ENCODE measurements at places on chromosomes 3 and 15.
A peak's percentile ranks its signal among the peaks of the same experiment; 100 is the strongest.

- H3K4me3 ChIP-seq = no peak overlapping the region
- H3K27me3 ChIP-seq = peaks cover 4% of the 10 kb centered on the region
- peaks cover 38% of the 10 kb centered on the region for H3K4me1 ChIP-seq
- no peak overlapping the region for H3K27ac ChIP-seq
- DNase-seq = no peak
These were observed 3.0 kb downstream of the MAPK6 start for GRCh38 chr15:52021892-52022540.

- no peak overlapping the region for H3K27ac ChIP-seq
- DNase-seq = peak; percentile 31
- H3K36me3 ChIP-seq = no peaks in the 10 kb centered on the region
These were observed 107.1 kb downstream of the DGKG start for GRCh38 chr3:186254676-186255650.

- H3K27ac ChIP-seq = peak overlapping the region; percentile 85
- H3K27me3 ChIP-seq = no peaks in the 10 kb centered on the region
- H3K4me1 ChIP-seq = peaks cover 74% of the 10 kb centered on the region
- no peak for DNase-seq
- peaks cover 71% of the 10 kb centered on the region for H3K36me3 ChIP-seq
- H3K4me3 ChIP-seq = peak overlapping the region; percentile 35
These were observed 8.8 kb downstream of the FILIP1L start for GRCh38 chr3:100105501-100105900.

DNA sequence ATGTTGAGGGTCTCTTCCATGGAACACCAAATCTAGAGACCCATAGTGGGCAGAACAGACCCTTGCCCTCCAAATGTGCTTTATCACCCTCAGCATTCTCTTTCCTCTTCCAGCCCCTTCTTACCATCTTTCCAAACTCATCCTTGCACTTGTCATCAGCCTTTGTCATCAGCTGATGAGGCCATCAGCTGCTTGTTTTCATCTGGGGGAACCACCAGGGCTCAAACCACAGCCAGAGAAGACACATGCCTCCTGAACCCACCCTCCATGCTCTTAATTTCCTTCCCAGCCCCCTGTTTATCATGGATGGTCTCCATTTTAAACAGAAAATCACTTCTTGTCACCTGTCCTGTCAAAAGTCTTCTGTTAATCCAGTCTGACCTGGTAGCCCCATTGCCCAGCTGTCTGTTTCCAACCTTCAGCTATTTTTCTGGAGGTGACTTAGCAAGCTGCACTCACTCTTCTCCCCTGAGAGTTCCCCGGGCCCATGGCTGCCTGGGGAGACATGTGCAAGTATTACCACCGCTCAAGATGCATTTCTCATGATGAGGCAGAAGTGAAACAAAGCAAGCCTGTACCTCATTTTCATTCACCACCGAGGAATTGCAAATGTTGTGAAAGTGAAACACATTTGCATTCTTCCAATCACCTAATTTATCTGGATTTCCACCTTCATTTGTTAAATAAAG lies 14.7 kb upstream of the SYNM start:
- H3K4me1 ChIP-seq = peaks cover 6% of the 10 kb centered on the region
- H3K36me3 ChIP-seq = no peaks in the 10 kb centered on the region
- H3K27me3 ChIP-seq = no peaks in the 10 kb centered on the region
- no peak overlapping the region for H3K27ac ChIP-seq
- DNase-seq = no peak

- H3K27me3 ChIP-seq = no peaks in the 10 kb centered on the region
- H3K4me1 ChIP-seq = peaks cover 46% of the 10 kb centered on the region
- H3K4me3 ChIP-seq = peak overlapping the region; percentile 17
- H3K36me3 ChIP-seq = no peaks in the 10 kb centered on the region
- H3K27ac ChIP-seq = peak overlapping the region; percentile 74
- DNase-seq = peak; percentile 40
These were observed 60.4 kb upstream of the CHD2 start for GRCh38 chr15:92839696-92840095.

- peak; percentile 46 for DNase-seq
- H3K4me1 ChIP-seq = peaks cover 35% of the 10 kb centered on the region
- no peak overlapping the region for H3K27ac ChIP-seq
- no peak overlapping the region for H3K4me3 ChIP-seq
- H3K27me3 ChIP-seq = no peaks in the 10 kb centered on the region
These were observed 27.1 kb upstream of the TPRG1 start for GRCh38 chr3:189144645-189145044.

GRCh38 chr15:92869263-92869940 lies 30.7 kb upstream of the CHD2 start:
- DNase-seq = no peak
- no peak overlapping the region for H3K27ac ChIP-seq
- H3K27me3 ChIP-seq = no peaks in the 10 kb centered on the region
- no peaks in the 10 kb centered on the region for H3K36me3 ChIP-seq
- H3K4me3 ChIP-seq = no peak overlapping the region
- no peaks in the 10 kb centered on the region for H3K4me1 ChIP-seq

GRCh38 chr3:71495708-71496472 lies 87.6 kb downstream of the FOXP1 start:
- peak overlapping the region; percentile 66 for H3K4me3 ChIP-seq
- H3K27ac ChIP-seq = peak overlapping the region; percentile 90
- peaks cover 25% of the 10 kb centered on the region for H3K36me3 ChIP-seq
- DNase-seq = peak; percentile 52
- peaks cover 71% of the 10 kb centered on the region for H3K4me1 ChIP-seq

- H3K27me3 ChIP-seq = peaks cover 8% of the 10 kb centered on the region
- H3K4me1 ChIP-seq = peaks cover 45% of the 10 kb centered on the region
- H3K36me3 ChIP-seq = no peaks in the 10 kb centered on the region
- H3K27ac ChIP-seq = peak overlapping the region; percentile 53
- no peak for DNase-seq
These were observed 40.1 kb downstream of the C2CD4B start for GRCh38 chr15:62124973-62125303.

DNA sequence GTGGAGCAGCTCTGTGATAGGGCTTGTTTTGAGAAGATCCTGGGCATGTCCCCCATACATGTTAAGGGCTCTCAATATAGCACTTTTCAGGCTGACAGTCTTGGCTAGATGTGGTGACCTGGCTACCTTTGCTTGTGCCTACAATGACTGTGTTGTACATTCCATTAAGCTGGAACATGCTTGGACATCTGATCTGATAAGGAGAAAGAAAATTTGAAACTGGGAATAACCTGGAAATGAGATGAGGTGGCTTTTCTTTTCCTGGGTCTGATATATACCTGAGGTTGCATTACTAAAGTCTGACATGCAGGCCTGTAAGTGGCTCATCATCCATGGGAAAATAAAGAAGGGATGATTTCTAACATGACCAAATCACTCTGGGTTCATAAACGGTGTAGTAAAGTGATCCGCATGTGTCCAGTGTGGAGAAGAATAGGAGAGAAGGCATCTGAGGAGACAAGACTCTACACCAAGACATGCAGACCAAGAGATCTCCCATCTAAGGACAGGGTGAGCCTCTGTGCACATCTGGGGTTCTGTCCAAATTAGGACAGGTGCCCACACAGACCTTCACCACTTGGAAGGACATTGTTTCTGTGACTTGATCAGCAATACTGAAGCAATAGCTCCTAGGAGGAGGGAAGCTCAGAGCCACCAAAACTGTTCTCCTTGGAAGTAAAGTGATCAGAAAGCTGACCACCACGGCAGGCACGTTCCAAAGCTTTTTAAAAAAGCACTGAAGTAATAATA lies 62.0 kb downstream of the KLHL6 start:
- no peak overlapping the region for H3K4me3 ChIP-seq
- no peak for DNase-seq
- no peaks in the 10 kb centered on the region for H3K27me3 ChIP-seq
- no peak overlapping the region for H3K27ac ChIP-seq
- H3K4me1 ChIP-seq = peaks cover 3% of the 10 kb centered on the region

- peaks cover 14% of the 10 kb centered on the region for H3K36me3 ChIP-seq
- no peak overlapping the region for H3K27ac ChIP-seq
- no peaks in the 10 kb centered on the region for H3K27me3 ChIP-seq
These were observed 130.2 kb downstream of the IL1RAP start for GRCh38 chr3:190644035-190644434.

GRCh38 chr3:77648664-77649063 lies 608.8 kb downstream of the ROBO2 start:
- no peaks in the 10 kb centered on the region for H3K36me3 ChIP-seq
- no peaks in the 10 kb centered on the region for H3K27me3 ChIP-seq

- no peaks in the 10 kb centered on the region for H3K36me3 ChIP-seq
- no peak overlapping the region for H3K27ac ChIP-seq
- no peaks in the 10 kb centered on the region for H3K27me3 ChIP-seq
- H3K4me1 ChIP-seq = no peaks in the 10 kb centered on the region
These were observed 148.0 kb downstream of the TP63 start for GRCh38 chr3:189779166-189779565.

- H3K4me1 ChIP-seq = peaks cover 4% of the 10 kb centered on the region
- no peaks in the 10 kb centered on the region for H3K36me3 ChIP-seq
- H3K4me3 ChIP-seq = no peak overlapping the region
- no peak overlapping the region for H3K27ac ChIP-seq
These were observed 2.0 kb downstream of the ARPP21 start for GRCh38 chr3:35641331-35641730.

- H3K4me1 ChIP-seq = no peaks in the 10 kb centered on the region
- no peaks in the 10 kb centered on the region for H3K36me3 ChIP-seq
- no peak overlapping the region for H3K27ac ChIP-seq
- no peak overlapping the region for H3K4me3 ChIP-seq
- peaks cover 3% of the 10 kb centered on the region for H3K27me3 ChIP-seq
These were observed 56.8 kb upstream of the SLC6A6 start for GRCh38 chr3:14345496-14346150.

DNA sequence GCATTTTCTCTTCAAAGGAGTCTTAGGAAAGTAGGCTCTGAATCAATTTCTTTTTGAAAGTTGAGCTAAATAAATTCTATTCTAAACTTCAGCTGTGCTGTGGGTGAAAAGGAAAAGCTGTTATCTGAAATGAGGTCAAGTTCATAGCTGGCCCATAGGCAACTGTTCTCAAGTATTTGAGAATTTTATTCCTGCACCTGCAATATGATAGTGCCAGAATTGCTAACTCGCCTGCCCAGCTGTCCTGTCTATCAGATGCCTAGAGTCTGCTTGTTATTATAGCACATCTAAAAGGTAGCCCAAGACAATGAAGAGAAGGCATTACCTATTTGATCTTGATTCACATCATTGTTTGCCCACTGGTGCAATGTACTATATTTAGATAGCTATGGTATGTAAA lies 798.7 kb downstream of the DIPK2A start:
- no peaks in the 10 kb centered on the region for H3K4me1 ChIP-seq
- no peaks in the 10 kb centered on the region for H3K27me3 ChIP-seq
- no peak for DNase-seq
- no peaks in the 10 kb centered on the region for H3K36me3 ChIP-seq
- no peak overlapping the region for H3K4me3 ChIP-seq

- H3K4me1 ChIP-seq = no peaks in the 10 kb centered on the region
- no peak overlapping the region for H3K4me3 ChIP-seq
- no peaks in the 10 kb centered on the region for H3K36me3 ChIP-seq
- H3K27me3 ChIP-seq = no peaks in the 10 kb centered on the region
- no peak overlapping the region for H3K27ac ChIP-seq
These were observed 680.6 kb downstream of the SQOR start for GRCh38 chr15:46315434-46315833.

DNA sequence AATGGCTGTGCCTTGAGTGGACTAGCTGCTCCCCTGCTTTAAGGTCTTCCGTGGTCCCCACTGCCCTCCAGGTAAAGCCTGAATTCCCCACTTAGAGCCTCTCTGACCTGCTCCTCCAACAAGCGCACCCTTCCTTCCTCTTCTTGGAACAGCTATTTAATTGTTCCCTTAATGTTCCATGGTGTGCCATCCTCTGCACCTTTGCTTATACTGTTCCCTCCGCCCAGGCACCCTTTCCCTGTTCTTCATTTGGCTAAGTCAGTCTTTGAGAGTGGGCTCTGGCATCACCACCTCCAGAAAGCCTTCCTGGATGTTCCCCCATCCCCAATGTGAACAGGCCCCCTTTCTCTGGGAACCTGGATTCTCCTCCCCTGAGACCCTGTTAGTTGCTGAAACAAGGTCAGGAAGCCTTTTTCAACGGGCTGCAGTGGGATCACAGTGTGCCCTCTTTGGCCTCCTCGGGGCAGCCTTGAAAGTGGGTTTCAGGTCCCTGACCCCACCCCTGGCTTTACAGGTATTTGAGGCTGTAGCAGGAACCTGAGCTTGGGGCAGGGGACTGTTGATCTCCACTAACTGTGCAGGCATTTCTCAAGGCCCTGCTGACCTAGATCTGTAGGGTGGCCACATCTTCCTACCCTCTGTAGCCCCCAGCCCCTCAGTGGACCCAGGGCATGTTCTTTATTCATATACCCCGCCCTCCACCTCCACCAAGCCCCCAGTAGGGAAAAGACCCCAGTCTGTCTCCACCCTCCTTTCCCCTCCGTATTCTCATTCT lies 5.0 kb downstream of the ISLR start:
- no peak for DNase-seq
- no peaks in the 10 kb centered on the region for H3K36me3 ChIP-seq
- no peak overlapping the region for H3K27ac ChIP-seq
- H3K27me3 ChIP-seq = peaks cover 2% of the 10 kb centered on the region
- no peaks in the 10 kb centered on the region for H3K4me1 ChIP-seq
- H3K4me3 ChIP-seq = no peak overlapping the region

DNA sequence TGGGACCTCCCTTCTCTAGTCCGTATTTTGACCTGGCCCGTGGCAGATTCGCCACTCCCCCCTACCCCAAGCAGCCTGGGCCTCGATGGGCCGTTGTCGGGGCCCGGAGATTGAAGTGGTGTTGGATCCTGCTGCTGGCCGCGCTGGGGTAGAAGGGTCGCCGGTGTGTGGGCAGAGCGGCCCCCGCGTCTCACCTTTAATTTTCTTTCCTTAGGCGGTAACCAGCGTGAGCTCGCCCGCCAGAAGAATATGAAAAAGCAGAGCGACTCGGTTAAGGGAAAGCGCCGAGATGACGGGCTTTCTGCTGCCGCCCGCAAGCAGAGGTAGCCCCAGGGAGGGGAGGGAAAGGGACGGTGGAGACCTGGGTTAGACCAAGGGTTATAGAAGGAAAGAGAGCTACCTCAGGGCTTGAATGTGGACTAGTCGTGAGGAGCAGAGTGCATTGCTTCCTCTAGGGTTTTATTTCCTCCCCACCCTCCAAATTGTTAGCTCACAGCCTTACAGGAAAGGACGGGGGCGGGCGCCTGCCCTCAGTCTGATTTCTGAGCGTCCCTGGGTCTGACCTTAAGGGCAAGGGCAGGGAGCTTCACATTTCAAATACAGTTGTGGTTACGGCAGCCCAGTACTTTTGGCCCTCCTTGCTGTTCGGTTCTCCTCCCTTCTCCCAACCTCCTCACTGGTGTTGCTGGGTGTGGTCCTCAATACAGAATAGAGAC lies 799 bp downstream of the SERF2 start:
- peak; percentile 51 for DNase-seq
- H3K4me3 ChIP-seq = peak overlapping the region; percentile 96
- peaks cover 44% of the 10 kb centered on the region for H3K4me1 ChIP-seq
- H3K27me3 ChIP-seq = no peaks in the 10 kb centered on the region
- H3K36me3 ChIP-seq = peaks cover 51% of the 10 kb centered on the region

GRCh38 chr15:79218588-79219200 lies 63.8 kb upstream of the ANKRD34C start:
- no peak overlapping the region for H3K27ac ChIP-seq
- no peak overlapping the region for H3K4me3 ChIP-seq
- no peaks in the 10 kb centered on the region for H3K4me1 ChIP-seq

- H3K27me3 ChIP-seq = no peaks in the 10 kb centered on the region
- DNase-seq = no peak
- no peaks in the 10 kb centered on the region for H3K4me1 ChIP-seq
- no peak overlapping the region for H3K27ac ChIP-seq
- H3K36me3 ChIP-seq = no peaks in the 10 kb centered on the region
These were observed 34.8 kb downstream of the CHRD start for GRCh38 chr3:184414418-184415202.

GRCh38 chr3:192890347-192891335 lies 27.0 kb downstream of the MB21D2 start:
- DNase-seq = no peak
- peaks cover 2% of the 10 kb centered on the region for H3K27me3 ChIP-seq
- peaks cover 80% of the 10 kb centered on the region for H3K4me1 ChIP-seq
- no peak overlapping the region for H3K27ac ChIP-seq
- no peak overlapping the region for H3K4me3 ChIP-seq
- peaks cover 9% of the 10 kb centered on the region for H3K36me3 ChIP-seq

All from activated CD8-positive, alpha-beta T cell treated with anti-CD3 and anti-CD28 coated beads, Interleukin-2, amount 10 ng/mL, durations not matched to agents 7 days and 5 days (primary cell).